Skin of body (tissue), 3 donors: ENCODE measurements at places on chromosomes 16 and 17.

DNA sequence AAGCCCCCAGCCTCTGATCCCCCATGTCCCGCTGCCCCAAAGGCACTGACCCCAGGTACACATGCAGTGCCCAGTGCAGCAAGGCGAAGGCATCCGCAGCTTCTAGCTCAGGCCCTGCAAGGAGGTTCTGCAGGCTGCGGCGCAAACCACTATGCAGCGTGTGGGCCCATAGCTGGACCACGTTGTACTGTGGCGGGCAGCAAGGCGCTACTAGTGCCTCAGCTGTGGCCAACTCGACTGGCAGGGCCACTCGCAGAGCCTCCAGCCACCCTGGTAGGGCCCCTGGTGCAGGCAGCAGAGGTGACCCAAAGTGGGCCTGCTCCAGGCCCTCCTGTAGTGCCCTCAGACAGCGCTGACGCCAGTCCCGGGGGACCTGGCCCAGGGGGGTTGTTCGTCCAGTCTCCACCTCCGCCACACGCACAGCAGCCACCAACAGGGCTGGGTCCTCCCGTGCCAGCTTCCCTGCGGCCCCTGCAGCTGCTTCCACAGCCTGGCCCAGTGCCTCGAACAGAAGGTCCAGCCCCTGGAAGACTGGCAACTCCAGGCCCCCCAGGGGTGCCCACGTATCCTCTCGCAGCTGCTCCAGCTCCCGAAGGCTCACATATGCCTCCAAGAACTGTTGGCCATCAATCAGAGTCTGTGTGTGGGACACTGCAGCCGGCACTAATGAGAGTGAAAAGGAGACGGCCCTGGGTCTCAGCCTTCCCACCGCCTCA lies 2.6 kb downstream of the EXOC3L1 start:
- DNase-seq, result no peak

GRCh38 chr17:16491131-16491702 lies 776 bp downstream of the LRRC75A start:
- DNase-seq, result no peak

GRCh38 chr17:70804161-70804560 lies 634.8 kb downstream of the KCNJ2 start:
- no peak for DNase-seq

DNA sequence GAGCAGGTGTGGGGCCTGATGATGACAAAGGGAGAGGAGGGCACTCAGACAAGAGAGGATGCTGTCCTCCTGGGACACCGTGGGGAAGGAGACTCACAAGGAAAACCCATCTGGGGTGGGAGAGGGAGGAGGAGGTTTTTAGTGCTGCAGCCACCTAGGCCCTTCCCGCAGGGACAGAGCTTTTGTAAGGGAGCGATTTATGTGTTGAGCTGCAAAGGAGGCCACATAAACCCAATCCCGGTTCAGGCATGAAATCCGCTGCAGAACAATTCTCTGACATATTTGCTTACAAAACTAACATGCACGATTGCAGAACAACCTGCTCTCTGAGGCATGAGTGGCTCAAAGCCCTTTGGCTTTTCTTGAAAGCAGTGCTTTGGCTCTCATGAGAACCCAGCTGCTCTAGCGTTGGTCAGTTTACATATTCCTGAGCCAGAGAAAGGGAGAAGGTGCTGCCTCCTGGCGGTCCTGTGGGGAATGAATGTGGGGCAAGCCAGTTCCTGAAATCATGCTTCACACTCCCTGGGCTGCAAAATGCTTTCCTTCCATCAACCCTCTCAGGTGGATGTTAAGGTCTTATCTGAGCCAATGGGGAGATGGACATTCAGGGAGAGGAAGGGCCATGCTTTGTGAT lies 122.4 kb upstream of the NLRP1 start:
- peak; percentile 5 for DNase-seq

GRCh38 chr17:73743518-73744201 lies 99.4 kb upstream of the SDK2 start:
- no peak for DNase-seq

DNA sequence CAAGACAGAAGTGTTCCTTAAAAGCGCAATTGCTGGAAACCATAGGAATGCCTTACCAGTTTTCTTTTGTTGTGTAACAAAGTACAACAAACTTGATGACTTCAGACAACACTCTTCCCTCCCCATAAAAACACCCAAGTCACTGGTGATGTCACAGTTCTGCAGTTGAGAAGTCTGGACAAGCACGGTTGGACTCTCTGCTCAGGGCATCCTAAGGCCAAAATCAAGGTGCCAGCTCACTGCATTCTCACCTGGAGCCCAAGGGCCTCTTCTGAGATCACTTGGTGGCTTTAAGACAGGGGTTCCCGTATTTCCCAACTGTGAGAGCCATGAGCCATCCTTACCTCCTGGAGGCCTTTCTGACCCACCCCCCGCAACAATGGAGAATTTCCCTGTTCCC lies 45.6 kb upstream of the MEAK7 start:
- no peak for DNase-seq

GRCh38 chr17:69857412-69857835 lies 217.6 kb upstream of the KCNJ16 start:
- DNase-seq, result peak; percentile 30

DNA sequence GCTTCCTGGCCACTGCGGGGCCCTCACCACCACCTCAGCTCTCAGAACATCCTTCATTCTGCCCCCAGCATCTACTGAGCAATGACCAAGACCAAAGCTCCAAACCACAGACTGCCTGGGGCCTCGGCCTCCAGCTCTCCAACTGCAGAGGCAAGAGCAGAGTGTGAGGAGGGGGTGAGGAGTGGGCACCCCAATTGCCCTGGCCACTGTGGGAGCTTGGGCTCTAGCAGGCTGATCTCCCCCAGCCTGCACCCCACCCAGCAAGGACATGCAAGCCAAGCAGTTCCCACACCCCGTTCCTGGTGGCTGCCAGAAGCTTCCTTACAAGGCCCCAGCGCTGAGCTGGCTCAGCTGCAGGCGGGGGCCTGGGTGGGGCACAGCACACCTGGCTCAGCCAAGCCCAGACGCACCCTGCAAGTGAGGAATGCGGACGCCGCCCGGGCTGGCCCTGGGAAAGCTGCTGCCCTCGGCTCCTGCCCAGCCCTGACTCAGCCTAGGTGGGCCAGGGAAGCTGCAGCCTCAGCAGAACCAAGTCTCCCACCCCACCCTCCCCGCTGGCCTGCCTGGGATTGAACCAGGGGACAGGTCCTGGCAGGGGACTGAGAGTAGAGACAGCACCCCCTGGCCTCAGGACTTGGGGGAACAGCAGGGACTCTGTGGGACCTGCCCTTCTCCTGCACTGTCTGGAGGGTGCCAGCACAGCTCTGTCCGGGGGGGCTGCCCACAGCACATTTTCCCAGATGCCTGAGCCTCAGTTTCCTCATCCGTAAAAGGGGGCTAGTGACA lies 29.7 kb upstream of the KRT17 start:
- DNase-seq, result peak; percentile 28

- DNase-seq, result no peak
These were observed 14.2 kb downstream of the TRPV3 start for GRCh38 chr17:3543453-3543852.

GRCh38 chr16:7303052-7303610 lies 29.5 kb upstream of the RBFOX1 start:
- no peak for DNase-seq

- DNase-seq, result no peak
These were observed 15.2 kb downstream of the DRC3 start for GRCh38 chr17:17987901-17988300.

- no peak for DNase-seq
These were observed 34.4 kb downstream of the WDR59 start for GRCh38 chr16:74950511-74950910.

GRCh38 chr16:69562813-69563212 lies 3.0 kb upstream of the NFAT5 start:
- no peak for DNase-seq

DNA sequence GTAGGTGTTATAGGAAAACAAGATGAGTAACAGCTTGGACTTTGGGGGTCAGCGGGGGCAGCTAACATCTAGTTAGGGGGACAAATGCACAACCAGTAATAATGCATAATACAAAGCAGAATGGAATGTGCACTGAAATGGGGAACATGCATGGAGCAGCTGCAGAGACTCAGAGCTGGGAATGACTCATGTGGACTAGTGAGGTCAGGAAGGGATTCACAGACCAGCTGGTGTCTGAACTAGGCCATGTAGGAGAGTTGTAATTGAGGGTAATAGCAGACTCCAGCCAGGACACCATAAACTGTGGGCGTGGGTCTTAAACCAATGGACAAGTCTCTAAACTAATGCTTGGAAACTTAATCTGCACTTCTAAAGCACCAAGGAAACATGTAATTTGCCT lies 176.8 kb upstream of the ASIC2 start:
- peak; percentile 42 for DNase-seq

DNA sequence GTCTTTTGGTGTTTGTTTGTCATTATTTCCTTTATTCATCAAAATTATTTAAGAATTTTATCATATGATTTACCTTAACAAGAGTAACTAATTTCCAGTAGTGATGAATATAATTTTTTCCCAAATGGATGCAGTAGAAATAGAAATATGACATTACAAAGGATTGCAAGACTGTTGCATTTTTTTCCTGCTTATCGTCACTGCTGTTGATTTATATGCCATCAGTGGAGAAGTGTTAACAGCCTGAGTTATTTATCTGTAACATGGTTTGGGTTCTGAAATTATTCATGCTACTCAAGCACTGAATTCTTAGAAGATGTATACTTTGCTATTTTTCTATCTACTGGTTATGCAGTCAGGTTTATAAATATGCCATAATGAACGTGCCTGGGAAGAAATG lies 68.6 kb downstream of the TMEM100 start:
- DNase-seq, result peak; percentile 69

DNA sequence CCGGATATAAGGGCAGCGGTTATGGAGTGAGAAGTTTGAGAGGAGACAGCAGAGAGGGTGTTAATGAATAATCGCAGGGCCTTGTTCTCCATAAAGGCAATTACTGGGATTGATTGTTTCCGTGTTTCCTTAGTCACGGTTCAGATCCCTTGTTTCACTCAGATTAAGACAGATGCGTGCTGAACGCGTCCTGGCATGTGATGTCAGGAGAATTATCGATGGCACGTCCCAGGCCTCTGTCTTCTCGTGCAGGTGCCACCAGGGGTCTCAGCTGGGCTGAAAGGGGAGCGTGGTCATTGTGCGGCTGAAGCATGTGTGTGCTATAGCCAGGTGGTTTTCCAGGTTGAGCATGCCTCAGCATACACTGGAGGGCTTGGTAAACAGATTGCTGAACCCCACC lies 142.4 kb upstream of the NOL11 start:
- no peak for DNase-seq

DNA sequence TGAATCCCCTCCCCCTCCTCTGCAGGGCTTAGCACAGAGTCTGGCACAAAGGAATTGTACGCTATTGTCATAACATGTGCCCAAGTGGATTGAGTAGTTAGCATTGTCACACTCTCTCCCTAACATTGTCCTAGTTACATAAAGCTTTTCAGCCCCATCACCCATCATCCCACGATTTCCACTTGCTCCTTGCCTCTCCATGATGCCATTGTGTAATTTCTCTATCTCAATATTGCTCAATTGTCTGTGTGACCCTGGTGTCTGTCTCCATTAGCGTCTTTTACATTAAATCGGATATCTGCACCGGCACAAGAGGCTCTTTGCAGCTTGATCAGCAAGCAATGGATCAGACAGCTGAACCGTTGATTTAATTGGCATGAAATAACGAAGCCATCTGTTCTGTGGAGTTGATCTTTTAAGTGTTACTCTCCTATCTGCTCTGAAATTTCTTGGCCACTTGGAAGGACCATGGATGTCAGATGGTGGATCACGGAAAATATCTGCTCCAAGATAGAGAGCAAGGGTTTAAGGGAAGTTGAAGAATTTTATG lies 77.0 kb upstream of the HS3ST4 start:
- DNase-seq, result no peak

DNA sequence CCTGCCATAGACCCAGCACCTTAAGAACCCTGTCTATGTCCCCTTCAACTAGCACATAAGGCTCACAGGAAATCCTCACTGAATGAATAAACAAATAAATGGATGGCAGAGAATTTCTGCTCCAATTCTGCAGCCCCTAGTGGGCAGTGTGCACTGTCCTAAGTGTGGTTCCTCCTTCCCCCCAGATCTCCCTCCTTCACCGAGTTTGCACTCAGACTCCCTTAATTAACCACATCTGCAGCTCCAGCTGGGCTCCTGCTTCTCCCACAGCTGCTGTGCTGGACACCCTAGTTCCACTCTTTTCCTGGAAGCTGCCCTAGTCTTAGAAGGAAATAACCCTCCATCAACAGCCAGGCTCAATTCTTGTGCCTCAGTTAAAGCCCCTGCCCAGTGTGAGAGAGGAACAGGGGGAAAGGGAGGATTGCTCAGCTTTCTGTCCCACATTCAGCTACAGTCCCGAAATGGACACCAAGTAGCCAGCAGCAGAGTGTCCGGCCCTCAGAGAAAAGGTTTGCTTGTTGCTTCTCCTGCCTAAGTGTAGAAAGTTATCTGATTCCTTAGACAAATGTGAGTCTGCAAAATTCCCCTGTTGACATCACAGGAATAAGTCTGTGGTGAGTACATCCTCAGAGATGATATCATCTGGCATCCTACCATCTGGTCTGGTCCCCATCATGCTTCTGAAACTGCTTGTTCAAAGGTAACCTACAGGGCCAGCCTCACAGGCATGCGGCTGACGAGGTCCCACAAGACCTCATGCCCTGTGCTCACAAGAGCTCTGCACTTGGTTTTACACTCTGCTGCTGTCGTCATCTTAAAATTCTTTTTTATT lies 12.3 kb downstream of the LRRC3C start:
- DNase-seq, result peak; percentile 65

- DNase-seq, result no peak
These were observed 12.8 kb downstream of the FAM83G start for GRCh38 chr17:18991531-18992315.

- DNase-seq, result no peak
These were observed 134.2 kb downstream of the ABCC1 start for GRCh38 chr16:16083421-16084156.

GRCh38 chr17:49230636-49231562 lies at the start of gene PHOSPHO1:
Gene PHOSPHO1 (minus strand): TSS chr17:49230787. CDS start chr17:49226691, 4,096 bp downstream.
- peak; percentile 36 for DNase-seq
